ENCODE measurements at places on chromosomes 2 and 18.

DNA sequence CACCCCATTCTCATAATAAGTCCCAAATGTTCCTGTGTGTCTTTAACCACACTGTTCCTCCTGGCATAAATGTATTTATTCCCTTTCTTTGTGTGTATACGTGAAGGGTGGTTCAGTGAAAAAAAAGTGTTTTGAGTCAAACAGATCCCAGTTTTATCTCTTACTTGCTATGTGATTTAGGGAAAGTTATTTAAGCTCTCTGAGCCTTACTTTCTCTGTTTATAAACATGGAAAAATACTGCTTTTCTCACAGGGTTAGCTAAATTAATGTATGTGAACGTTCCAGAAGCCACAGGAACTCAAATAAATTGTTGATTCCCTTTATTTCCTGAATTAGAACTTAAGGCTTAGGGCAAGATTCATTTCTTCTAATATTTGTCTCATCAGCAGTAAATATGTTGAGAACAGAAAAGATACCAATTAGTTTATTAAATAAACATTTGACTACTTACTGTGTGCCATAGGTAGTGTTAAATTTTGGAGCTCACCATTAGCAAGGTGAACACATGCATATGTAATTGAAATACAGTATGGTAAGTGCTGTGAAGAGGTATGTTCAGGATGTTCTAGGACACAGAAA lies 33.2 kb downstream of the RALBP1 start:
- DNase-seq, result no peak

DNA sequence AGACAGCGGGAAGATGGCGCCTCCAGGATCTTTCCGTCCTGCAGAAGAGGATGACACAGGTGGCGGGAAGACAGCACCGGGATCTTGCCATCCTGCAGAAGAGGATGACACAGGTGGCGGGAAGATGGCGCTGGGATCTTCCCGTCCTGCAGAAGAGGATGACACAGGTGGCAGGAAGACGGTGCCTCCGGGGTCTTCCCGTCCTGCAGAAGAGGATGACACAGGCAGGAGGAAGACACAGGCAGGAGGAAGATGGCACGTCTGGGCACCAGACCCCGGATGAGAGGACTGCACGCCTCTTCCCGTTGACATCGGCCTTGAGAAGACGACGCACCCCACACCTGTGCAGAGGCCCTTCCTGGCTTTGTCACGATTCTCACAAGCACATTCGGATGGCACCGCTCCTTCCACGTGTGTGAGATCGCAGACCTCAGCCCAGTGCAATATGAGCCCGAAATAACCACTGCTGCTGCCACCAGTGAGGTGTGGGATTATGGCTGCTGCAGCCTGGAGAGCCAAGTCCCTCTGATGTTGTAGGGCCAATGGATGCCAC lies 79.4 kb upstream of the SNTG2 start:
- DNase-seq, result no peak

DNA sequence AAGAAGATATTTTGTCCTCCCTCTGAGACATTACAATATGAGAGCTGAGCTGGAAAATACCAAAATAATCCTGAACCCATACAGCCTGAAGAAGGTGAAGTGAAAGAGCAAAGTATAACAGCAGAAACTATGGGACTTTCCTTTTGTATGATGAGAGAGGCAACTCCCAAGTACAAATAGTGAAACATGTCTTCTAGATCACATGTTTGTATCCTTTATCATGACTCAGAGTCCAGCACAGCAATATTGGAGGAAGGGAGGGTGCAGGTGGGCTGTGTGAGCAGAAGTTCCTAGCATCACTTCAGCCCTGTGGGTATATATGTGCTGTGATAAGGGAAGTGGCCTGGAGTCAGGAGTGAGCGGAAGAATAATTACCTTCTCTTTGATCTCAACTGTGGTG lies 265.6 kb upstream of the NRXN1 start:
- no peak for DNase-seq

DNA sequence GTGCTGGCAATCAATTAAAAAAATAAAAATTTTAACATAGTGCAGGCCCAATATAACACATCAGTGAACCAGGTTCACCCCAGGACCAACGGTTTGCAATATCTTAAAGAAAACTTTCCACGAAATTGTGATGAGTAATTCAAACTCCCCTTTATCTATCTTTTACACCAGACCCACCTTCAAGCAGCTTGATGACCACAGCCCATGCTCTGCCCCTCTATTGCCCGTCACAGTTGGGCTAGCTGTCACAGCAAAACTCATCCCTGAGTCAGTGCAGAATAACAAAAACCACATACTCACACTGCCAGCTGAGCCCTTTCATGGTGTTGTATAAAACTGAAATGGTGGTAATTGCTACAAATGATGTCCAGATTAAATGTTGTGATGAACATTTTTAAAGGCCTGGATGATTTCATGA lies 112.5 kb upstream of the CREB1 start:
- DNase-seq, result no peak

DNA sequence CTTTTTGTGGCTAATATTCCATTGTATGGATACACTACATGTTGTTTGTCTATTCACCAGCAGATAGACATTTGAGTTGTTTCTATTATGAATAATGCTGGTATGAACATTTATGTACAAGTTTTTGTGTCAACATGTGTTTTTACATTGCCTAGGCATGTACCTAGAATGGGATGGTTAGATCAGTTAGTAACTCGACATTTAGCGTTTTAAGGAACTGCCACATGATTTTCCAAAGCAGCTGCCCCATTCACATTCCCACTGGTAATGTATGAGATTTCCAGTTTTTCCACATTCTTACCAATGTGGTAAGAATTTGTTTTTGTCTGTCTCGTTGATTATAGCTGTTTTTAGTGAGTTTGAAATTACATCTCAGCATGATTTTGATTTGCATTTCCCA lies 112.8 kb downstream of the FHOD3 start:
- DNase-seq, result no peak

- DNase-seq, result no peak
Measured at GRCh38 chr2:241853651-241854341, 4.9 kb downstream of the PDCD1 start.

DNA sequence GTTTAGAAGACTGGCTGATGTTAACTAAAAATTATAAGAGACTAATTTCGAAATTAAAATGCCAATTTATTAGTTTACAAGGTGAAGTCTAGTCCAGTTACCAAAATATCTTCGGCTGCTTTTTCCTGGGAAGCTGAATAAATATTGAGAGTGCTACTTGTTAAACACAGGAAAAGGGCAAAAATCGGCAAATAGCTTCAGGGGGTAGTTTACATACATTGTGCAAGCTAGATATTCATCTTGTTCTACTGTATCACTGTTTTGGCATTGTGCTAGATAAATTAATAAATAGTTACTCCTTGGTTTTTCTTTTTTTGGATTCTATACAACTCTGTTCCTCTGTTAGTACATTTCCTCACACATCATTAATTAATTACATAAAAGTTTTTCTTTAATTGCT lies 29.3 kb downstream of the NHEJ1 start:
- no peak for DNase-seq

DNA sequence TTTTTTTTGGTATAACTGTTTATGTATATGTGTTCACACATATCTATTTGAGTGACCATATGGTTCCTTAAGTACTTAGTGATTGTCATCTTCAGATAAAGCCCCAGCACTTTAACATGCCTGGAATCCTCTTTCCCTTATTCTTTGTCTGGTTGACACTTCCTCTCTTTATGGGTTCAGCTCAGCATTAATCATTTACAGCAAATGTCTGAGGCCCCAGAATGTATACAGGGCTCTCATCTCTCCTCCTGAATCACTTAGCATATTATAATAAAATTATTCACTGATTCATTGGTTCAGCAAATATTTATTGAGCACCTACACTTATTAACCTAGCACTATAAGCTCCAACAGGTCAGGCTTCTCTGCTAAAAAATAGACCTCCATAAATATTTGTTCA lies 43.5 kb upstream of the CD28 start:
- no peak for DNase-seq

DNA sequence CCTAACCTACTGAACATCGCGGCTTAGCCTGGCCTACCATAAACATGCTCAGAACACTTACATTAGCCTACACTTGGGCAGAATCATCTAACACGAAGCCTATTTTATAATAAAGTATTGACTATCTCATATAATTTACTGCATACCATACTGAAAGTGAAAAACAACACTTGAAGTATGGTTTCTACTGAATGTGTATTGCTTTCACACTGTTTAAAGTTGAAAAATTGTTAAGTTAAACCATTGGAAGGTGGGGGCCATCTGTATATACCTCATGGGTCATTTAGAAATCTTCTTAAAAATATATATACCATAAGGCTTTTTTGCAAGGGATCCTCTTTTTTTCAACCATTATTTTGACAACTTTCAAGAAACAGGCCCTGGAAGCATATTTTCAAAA lies 16.5 kb downstream of the RNF149 start:
- DNase-seq, result no peak

GRCh38 chr2:239108459-239108858 lies 260.6 kb downstream of the TWIST2 start:
- no peak for DNase-seq

- DNase-seq, result no peak
Measured at GRCh38 chr2:56918790-56919189, 735.0 kb downstream of the CCDC85A start.

DNA sequence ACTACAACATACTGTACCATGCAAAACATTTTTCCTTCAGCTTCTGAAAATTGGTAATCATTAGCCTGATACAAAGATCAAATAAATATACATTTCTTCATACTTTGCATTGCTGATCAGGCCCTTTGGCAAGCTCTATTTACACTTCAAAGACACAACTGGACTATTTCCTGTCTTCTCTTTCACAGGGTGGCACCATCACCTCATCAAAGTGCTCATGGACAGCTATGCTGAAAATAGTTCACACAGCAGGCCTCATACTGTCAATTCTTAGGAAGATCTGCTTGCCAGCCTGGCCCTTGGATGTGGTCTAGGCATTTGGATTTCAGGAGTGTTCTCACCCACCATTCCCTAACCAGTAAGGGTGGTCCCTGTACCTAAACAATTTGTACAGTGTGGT lies 33.9 kb downstream of the FBXO15 start:
- DNase-seq, result no peak

- no peak for DNase-seq
Measured at GRCh38 chr2:140975237-140975636, 1155.6 kb downstream of the LRP1B start.

GRCh38 chr2:128630974-128631697 lies 312.5 kb upstream of the HS6ST1 start:
- no peak for DNase-seq

DNA sequence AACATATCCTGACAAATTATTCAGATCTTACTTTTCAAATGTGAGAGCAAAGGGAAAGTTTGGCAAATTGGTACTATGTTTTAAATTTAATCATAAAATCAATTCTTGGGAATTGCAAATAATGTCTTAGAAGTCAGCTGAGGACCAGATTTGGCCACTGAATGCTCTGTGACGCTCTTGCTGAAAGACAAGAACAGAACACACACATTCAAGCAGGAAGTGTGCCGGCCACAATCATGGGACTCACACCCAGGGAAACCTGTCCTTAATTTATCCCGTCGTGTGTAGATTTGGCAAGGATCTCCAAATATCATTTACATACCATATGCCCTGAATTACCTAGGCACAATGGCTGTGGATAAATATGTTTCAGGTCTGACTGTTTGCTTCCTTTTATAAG lies 253.1 kb downstream of the TCF4 start:
- no peak for DNase-seq

- DNase-seq, result no peak
Measured at GRCh38 chr2:25251422-25252273, 83.3 kb upstream of the POMC start.

- peak; percentile 32 for DNase-seq
Measured at GRCh38 chr2:191218292-191218898, 26.8 kb upstream of the MYO1B start.

DNA sequence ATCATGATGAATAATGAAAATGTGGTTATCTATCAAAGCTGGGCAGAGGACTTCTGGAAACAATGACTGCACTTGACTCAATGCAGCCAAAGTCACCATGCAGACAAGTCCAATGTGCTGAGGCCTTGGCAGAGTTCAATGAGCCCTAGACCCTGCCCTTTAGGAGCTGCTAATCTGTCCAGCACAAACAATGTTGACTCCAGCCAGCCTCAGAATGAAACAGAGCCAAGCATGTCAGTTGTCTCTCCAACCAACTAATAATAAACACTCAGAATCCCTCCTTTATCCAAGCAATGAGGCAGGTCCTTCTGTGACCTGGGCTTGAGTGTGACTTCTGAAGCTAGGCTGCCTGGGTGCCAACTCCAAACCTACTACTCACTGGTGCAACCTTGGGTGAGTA lies 270.6 kb downstream of the BCL11A start:
- no peak for DNase-seq

- DNase-seq, result no peak
Measured at GRCh38 chr2:27773959-27774358, 2.4 kb downstream of the MRPL33 start.

GRCh38 chr2:11753886-11754699 lies 7.7 kb downstream of the LPIN1 start:
- no peak for DNase-seq

DNA sequence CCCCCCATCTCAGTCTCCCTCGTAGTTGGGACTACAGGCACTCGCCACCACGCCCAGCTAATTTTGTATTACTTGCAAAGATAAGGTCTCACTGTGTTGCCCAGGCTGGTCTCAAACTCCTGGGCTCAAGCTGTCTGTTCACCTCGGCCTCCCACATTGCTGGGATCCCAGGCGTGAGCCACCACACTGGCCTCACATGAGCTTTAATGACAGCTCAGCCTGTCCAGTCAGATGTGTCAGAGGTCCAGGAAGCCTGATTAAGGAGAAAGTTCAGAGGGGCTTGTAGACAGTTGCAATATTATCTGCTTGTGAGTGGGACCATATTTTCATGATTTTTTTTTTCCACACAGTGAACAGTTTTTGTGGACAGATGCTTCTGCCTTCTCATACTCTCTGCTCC lies 82.0 kb downstream of the LIMS1 start:
- DNase-seq, result no peak

- no peak for DNase-seq
Measured at GRCh38 chr18:64474773-64475172, 325.9 kb upstream of the LINC00305 start.

- no peak for DNase-seq
Measured at GRCh38 chr2:60071490-60071831, 482.0 kb downstream of the BCL11A start.

DNA sequence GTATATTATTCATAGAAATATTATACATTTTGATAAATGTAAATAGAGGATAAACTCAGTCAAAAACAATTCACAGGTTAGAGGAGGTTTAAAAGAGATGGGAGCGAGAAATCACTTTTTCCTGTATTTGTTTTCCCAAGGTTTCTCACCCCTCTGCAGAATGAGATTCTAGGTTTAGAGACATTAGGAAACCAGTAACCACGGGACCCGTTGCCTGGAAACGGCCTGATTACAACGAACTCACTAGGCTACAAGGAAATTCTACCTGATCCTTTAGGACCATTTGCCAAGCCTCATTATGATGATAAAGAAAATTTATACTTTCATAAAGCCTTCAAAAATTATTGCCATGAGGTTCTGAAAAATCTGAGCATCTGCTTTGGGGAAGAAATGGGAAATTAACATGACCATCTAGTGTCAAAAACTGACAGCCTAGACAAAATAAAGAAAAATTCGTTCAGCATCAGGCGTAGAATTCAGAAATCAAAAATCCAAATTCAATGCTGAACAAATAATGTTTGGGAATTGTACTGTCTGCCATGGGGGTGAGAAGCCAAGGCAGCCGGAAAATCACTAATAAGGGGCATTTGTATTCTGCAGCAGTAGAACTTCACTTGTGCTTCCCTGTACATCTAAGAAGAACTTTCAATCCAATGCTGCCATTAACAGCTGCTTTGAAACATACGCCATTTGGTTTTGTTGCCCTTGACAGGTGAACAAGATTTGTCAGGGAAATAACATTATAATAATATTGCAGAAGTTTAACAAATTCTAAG lies 262.3 kb downstream of the NRXN1 start:
- no peak for DNase-seq

Measured in stimulated activated CD8-positive, alpha-beta memory T cell treated with anti-CD3 and anti-CD28 coated beads, Interleukin-2, amount 100 ng/mL, for 48 hours (primary cell).